ENCODE measurements at places on chromosomes 5 and 9. TPM values are rescaled to one million over a fixed set of nuclear protein-coding genes. Genes with fewer than 3 reads are reported as not detected.

SCGB3A2 gene
- 62.5 TPM for total RNA-seq

SLC6A7 gene
- not detected for total RNA-seq

FGFR4 gene
- total RNA-seq = 52.8 TPM

RNF224 gene
- total RNA-seq = 0.20 TPM

ENHO gene
- 11.3 TPM for total RNA-seq

SPATA31A3 gene
- total RNA-seq = 0.35 TPM

RNF44 gene
- 175 TPM for total RNA-seq

SLC9A3 gene
- total RNA-seq = 0.75 TPM

EQTN gene
- not detected for total RNA-seq

PAX5 gene
- 0.75 TPM for total RNA-seq

AP3B1 gene
- 41.8 TPM for total RNA-seq

TAF11L7 gene
- not detected for total RNA-seq

TMOD1 gene
- total RNA-seq = 0.72 TPM

IL4 gene
- total RNA-seq = not detected

IRGM gene
- 0.13 TPM for total RNA-seq

TCF7 gene
- total RNA-seq = 17.2 TPM

MUSK gene
- not detected for total RNA-seq

PSD2 gene
- total RNA-seq = 0.09 TPM

FOXI1 gene
- total RNA-seq = not detected

GRCh38 chr5:94751460-94751859 is 133.0 kb downstream of the SLF1 start:
- H3K4me1 ChIP-seq = no peaks in the 10 kb centered on the region
- no peak overlapping the region for H3K27ac ChIP-seq
- no peak overlapping the region for H3K4me3 ChIP-seq
- DNase-seq = no peak
- no peaks in the 10 kb centered on the region for H3K27me3 ChIP-seq

- no peaks in the 10 kb centered on the region for H3K4me1 ChIP-seq
- H3K36me3 ChIP-seq = peaks cover 31% of the 10 kb centered on the region
- H3K27ac ChIP-seq = no peak overlapping the region
Observed at GRCh38 chr5:172411484-172412072, 42.7 kb downstream of the SH3PXD2B start.

GRCh38 chr5:72282878-72283277 is 37.2 kb downstream of the MRPS27 start:
- H3K36me3 ChIP-seq = peaks cover 8% of the 10 kb centered on the region
- no peaks in the 10 kb centered on the region for H3K4me1 ChIP-seq
- H3K27ac ChIP-seq = no peak overlapping the region
- no peaks in the 10 kb centered on the region for H3K27me3 ChIP-seq

DNA sequence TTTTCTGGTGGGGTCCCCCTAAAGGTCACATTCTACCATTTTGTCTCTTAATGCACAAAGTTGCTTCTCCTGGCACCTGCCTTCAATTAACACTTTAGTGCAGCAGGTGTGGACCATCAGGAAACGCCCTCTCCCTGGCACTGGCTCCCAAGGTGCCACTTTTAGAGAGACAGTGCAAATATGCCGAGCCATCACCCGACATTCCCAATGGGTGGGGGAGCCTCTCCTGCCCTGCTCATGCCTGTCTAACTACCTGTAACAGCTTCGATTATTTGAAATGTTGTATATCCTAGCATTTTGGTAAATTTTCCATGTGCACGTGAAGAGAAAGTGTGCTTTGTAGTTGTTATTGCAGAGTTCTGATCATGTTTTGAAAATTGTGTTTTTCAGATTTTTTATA is 13.2 kb upstream of the LRRC14B start:
- H3K27ac ChIP-seq = no peak overlapping the region
- H3K4me1 ChIP-seq = no peaks in the 10 kb centered on the region
- H3K4me3 ChIP-seq = no peak overlapping the region
- DNase-seq = no peak
- peaks cover 12% of the 10 kb centered on the region for H3K36me3 ChIP-seq
- H3K27me3 ChIP-seq = no peaks in the 10 kb centered on the region

DNA sequence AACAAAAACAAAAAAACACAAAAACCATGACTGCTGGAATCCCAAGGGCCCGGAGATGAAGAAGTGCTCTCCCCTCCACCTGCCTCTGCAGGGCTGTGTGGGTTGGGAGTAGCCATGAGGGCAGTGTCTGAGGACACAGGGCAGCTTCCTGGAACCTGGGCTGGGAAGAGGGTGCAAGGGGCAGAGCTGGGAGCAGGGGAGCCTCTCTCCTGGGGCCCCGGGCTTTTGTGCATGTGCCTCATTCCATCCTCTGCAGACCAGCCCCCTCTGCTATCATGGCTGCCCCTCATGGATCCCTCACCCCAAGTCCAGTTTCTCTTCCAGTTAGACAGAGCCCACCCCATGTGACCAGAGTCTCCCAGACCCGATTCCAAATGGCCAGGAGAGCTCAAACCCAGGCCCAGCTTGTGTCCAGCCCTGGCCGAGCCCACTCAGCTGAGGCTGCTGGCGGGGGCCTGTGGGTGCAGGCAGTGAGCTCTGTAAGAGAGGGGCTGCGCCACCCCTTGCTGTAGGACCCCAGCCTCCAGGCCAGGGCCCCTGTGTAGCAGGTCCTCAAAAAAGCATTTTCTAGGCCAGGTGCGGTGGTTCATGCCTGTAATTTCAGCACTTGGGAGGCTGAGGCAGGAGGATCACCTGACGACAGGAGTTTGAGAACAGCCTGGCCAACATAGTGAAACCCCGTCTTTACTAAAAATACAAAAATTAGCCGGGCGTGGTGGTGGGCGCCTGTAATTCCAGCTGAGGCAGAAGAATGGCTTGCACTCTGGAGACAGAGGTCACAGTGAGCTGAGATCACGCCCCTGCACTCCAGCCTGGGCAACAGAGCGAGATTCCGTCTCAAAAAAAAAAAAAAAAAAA is 44.5 kb downstream of the PLPP7 start:
- no peak overlapping the region for H3K27ac ChIP-seq
- no peaks in the 10 kb centered on the region for H3K4me1 ChIP-seq
- no peaks in the 10 kb centered on the region for H3K36me3 ChIP-seq
- H3K4me3 ChIP-seq = no peak overlapping the region
- DNase-seq = no peak

- no peak for DNase-seq
- H3K27ac ChIP-seq = no peak overlapping the region
- H3K36me3 ChIP-seq = no peaks in the 10 kb centered on the region
- H3K4me1 ChIP-seq = peaks cover 4% of the 10 kb centered on the region
- H3K27me3 ChIP-seq = no peaks in the 10 kb centered on the region
Observed at GRCh38 chr5:176863041-176863764, 35.9 kb downstream of the HK3 start.

DNA sequence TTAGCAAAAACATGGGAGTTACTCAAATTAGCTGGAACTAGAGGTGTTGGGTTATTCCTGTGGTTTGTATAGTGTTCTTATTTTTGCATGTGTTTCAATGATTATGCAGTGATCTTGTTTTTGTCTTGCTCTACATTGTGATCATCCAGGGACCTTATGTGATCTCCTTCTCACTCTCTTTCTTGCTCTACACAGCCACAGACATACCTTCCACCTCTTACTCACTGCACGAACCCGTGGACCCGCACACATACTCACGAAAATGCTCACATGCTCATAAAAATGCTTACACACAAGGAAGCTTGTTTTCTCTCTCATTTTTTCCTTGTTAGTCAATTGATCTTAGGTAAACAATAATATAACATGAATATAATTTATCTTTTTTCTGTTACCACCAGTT is 187.1 kb downstream of the KDM4C start:
- no peak for DNase-seq
- H3K27me3 ChIP-seq = no peaks in the 10 kb centered on the region
- peaks cover 18% of the 10 kb centered on the region for H3K36me3 ChIP-seq
- H3K4me1 ChIP-seq = no peaks in the 10 kb centered on the region
- no peak overlapping the region for H3K4me3 ChIP-seq

DNA sequence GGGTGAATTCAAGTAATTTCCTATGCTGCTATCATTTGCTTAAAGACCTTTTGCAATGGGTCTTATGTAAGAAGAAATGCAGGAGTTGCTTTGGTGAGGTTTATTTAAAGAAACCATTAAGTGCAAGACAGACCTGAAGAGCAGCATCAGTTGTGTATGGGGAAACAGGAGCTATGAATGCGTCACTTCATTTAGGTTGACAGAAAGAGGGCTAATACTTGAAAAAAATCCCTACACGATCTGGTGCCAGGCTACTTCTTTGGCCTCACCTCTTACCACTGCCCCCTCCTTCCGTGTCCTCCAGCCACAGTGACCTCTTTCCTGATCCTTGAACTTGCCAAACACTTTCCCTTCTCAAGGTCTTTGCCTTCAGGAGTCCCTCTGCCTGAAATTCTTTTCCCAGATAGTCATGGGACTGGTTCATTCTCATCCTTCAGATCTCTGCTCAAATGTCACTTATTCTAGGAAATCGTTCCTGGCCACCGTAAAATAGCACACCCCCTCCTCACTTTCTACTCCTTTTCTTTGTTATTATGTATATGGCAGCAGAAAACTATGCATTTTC is 1.4 kb upstream of the JAK2 start:
- peaks cover 3% of the 10 kb centered on the region for H3K4me1 ChIP-seq
- no peak overlapping the region for H3K27ac ChIP-seq
- DNase-seq = no peak
- H3K27me3 ChIP-seq = no peaks in the 10 kb centered on the region

- no peaks in the 10 kb centered on the region for H3K4me1 ChIP-seq
- H3K4me3 ChIP-seq = no peak overlapping the region
- no peak overlapping the region for H3K27ac ChIP-seq
- no peak for DNase-seq
- H3K27me3 ChIP-seq = no peaks in the 10 kb centered on the region
- H3K36me3 ChIP-seq = peaks cover 2% of the 10 kb centered on the region
Observed at GRCh38 chr9:27441741-27442070, 82.4 kb upstream of the IFNK start.

DNA sequence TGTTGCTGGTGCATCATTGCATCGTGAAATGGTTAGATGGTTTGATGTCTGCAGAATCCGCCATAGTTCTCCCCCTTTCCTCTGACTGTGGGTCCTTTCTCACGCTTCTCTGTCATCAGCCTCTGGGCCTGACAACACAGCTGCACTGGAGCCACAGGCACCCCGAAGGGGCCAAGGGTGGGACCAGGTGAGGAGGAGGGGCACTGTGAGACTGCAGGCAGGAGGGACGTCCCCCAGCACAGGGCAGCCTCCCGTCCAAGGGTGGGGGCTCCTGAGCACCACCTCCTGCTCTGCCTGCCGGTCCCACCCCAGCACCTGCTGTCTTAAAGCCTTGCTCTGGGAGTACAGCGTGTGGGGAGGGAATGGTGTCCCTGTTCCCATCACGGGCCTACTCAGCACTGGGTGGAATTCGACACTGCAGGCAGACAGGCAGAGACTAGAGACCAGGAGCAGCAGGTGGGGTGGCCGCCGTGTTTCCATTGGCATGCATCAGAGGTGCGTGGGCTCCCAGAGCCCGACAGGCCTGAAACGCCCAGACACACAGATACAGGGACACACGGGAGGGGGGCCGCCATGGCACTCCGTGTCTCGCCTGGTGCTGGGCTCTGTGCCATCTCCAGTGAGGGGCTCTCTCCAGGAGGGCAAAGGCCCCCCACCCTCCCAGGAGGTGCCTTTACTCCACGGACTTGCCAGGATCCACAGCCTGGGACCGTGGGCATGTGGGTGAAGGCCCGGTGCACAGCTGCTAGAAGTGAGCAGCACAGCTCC is 15.0 kb downstream of the CACNA1B start:
- H3K4me1 ChIP-seq = no peaks in the 10 kb centered on the region
- H3K36me3 ChIP-seq = no peaks in the 10 kb centered on the region
- H3K27ac ChIP-seq = no peak overlapping the region
- no peaks in the 10 kb centered on the region for H3K27me3 ChIP-seq

DNA sequence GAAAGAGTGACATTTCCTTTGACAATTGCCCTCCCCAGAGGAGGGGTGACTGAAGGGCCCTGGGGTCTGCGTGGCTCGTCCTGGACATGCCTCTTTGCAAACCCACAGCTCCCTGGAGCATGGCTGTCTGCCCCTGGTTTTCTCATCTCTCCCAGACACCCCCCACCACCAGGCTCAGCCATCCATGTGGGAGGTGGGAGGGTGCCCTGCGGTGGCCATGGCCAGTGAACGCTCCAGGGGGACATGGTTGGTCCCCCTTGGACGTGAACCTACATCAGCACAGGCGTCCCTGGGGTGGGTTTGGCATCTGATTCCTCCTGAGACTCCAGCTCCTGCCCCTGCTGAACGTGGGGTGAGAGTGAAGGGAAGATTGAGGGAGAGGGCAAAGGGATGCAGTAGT is 67.7 kb upstream of the LMX1B start:
- H3K27ac ChIP-seq = no peak overlapping the region
- H3K4me1 ChIP-seq = no peaks in the 10 kb centered on the region
- H3K4me3 ChIP-seq = no peak overlapping the region
- H3K27me3 ChIP-seq = no peaks in the 10 kb centered on the region

DNA sequence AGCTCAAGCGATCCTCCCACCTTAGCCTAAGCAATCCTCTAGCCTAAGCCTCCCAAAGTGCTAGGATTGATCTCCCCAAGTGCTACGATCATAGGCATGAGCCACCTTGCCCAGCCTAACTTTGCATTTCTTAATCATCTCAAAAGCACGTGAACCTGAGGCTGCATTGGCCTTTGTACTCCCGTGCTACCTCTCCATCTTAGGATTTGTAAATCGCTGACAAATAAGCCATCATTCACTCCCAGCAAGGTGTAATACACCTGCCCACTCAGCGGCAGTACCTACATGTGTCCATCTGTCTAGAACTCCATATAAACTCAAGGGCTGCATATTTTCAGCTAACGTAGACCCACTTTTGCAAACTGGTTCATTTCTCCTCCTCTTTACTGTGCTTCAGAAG is 2.8 kb downstream of the ANKH start:
- no peaks in the 10 kb centered on the region for H3K4me1 ChIP-seq
- peaks cover 7% of the 10 kb centered on the region for H3K27me3 ChIP-seq
- no peak overlapping the region for H3K27ac ChIP-seq
- no peak overlapping the region for H3K4me3 ChIP-seq

DNA sequence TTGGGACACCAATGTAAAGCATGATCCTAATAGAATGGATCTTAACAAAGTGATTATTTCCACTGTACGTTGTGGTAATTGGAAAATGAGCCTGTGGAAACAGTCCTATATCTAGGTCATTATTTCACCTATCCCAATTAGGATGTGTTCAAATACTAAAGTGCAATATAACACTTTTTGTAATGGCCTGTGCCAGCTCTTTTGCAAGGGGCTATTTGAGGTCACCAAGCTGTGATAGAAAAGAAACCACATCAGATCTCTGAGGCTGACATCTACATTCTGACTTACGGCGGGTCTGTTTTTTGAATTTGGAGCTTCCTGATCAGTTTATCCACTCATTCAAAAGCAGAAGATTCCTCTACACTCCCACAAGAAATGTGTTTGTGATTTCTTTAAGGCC is 150.0 kb downstream of the TLE1 start:
- no peak overlapping the region for H3K27ac ChIP-seq
- H3K4me3 ChIP-seq = no peak overlapping the region
- H3K27me3 ChIP-seq = no peaks in the 10 kb centered on the region
- H3K4me1 ChIP-seq = no peaks in the 10 kb centered on the region
- no peak for DNase-seq
- H3K36me3 ChIP-seq = no peaks in the 10 kb centered on the region
